AG08396 (cell line): ENCODE measurements at places on chromosomes 5 and 9.
A peak's percentile ranks its signal among the peaks of the same experiment; 100 is the strongest.

GRCh38 chr5:24225051-24225450 is 419.7 kb downstream of the CDH10 start:
- no peak for DNase-seq

GRCh38 chr5:25345240-25345771 is 700.5 kb upstream of the CDH10 start:
- DNase-seq = no peak

DNA sequence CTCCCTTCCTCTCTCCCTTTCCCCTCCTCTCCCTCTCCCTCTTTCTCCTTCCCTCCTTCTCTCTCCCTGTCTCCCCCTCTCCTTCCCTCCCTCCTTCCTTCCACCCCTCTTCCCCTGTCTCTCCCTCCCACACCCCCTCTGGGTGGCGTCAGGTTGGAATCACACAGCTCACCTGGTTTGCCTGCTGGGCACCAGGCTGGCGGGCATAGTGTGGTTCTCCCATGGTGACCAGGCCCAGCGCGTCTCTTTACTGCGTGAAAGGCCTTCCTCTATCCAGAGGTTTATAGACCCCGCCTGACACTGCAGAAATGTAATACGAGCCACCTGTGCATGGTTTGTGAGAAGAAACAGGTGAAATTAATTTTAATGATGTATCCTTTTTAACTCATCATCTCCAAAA is 76.2 kb downstream of the MRPL36 start:
- DNase-seq = no peak

- no peak for DNase-seq
Observed at GRCh38 chr9:134156564-134157377, 7.6 kb downstream of the RNU6ATAC start.

- DNase-seq = no peak
Observed at GRCh38 chr9:114493521-114494184, 11.6 kb downstream of the WHRN start.

DNA sequence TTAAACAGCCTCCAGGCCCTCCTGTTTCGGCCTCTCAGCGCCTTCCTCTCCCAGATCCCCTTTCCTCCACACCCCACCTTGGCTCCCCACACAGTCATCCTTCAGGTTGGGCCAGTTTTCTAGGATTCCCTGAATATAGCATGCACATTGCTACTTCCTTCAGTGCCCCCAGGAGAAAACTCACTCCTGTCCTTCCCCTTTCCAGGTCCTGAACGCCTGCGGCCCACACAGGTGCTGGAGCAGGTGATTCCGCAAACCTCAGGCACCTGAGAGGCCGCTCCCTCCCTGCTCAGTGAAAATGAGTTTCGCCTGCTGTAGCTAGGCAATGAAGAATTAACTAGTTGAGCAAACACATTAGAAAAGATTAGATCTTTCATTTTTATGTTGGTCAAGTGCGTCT is 185.0 kb downstream of the MED10 start:
- no peak for DNase-seq

DNA sequence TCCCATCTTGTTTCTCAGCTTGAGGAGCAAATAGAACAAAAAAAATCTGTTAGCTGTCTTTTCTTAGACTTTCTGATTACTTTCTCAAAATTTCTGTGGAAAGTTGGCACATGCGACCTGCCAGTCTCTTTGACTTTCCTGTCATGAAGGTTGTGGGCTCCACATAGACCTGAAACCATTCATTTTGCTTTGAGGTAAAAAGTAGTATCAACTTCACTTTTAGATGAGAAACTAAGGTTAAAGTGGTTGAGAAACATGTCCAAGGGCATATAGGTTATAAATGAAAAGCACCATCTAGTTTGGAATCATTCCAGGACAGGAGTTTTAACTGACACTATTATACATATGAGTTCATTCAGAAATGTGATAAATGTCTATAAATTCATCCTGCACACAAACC is 42.7 kb downstream of the ST8SIA4 start:
- no peak for DNase-seq

DNA sequence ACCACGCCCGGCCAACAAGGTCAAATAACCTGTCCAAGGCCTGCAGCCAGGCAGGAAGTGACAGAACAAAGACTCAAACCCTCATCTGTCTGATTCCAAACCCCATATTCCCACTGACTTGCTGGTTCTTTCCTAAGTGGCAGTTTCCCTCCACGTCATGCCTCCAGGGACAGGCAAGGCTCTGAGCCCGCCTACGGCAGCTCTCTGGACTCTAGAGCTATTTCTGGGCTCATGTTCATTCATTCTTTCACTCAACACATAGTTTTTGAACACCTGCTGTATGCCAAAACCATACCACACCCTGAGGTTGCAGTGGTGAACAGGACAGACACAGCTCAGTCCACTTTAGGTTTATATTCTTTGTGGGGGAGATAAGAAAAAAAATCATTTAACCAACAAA is 5.2 kb upstream of the FBP1 start:
- no peak for DNase-seq

- no peak for DNase-seq
Observed at GRCh38 chr5:41978676-41979075, 53.6 kb downstream of the FBXO4 start.

- no peak for DNase-seq
Observed at GRCh38 chr5:115785381-115786065, 30.9 kb downstream of the CDO1 start.

- DNase-seq = no peak
Observed at GRCh38 chr9:133489253-133490190, 10.6 kb upstream of the SLC2A6 start.

GRCh38 chr9:102499468-102499867 is 495.7 kb upstream of the CYLC2 start:
- DNase-seq = no peak

GRCh38 chr9:131732636-131733289 is 7.1 kb downstream of the RAPGEF1 start:
- DNase-seq = no peak

DNA sequence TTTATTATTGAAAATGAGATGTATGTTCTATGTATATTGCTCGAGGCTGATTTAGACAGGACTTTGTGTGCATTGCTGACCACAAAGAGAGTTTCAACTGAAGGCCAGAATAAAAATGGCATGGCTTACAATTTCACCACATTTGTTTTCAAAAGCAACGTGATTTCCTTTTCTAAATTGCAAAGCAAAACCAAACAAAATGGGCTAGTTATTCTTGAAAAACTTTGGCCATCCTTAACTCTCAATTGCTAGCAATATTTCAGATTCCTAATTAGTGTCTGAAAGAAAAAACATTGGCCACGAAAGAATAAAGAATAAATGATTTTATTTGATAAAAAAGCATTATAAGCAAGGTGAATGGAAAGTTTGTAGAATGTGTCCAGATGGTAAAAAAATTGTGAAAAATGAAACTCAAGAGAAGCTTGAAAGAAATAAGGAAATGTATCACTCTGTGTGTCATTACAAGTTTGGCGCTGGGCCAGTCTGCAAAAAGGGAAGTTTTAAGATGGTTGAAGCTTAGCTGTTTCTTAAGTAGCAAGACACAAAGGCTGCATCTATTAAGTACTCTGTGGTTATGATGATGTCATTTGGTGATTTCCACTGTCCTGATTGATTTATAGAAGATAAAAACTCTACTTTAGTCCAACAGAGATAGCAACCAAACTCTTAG is 89.2 kb upstream of the PRLR start:
- DNase-seq = no peak

GRCh38 chr5:105868038-105868780 is 1802.5 kb downstream of the EFNA5 start:
- no peak for DNase-seq

- peak; percentile 63 for DNase-seq
Observed at GRCh38 chr9:131640438-131641137, 95.3 kb downstream of the PRRT1B start.

GRCh38 chr5:74272831-74273451 is 367.6 kb downstream of the ENC1 start:
- DNase-seq = no peak

DNA sequence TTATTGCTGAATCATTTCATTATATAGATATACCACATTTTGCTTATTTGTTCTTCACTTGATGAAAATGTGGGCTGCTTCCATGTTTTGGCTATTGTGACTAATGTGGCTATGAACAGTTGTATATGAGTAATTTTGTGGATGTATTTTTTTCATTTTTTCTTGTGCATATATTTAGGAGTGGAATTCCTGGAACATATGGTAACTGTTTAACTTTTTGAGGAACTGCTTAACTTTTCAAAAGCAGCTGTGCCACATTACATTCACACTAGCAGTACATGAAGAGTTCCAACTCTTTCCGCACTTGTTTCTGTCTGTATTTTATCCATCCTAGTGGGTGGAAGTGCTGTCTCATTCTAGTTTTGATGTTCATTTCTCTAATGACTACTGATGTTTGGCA is 67.8 kb downstream of the JAK2 start:
- peak; percentile 20 for DNase-seq

DNA sequence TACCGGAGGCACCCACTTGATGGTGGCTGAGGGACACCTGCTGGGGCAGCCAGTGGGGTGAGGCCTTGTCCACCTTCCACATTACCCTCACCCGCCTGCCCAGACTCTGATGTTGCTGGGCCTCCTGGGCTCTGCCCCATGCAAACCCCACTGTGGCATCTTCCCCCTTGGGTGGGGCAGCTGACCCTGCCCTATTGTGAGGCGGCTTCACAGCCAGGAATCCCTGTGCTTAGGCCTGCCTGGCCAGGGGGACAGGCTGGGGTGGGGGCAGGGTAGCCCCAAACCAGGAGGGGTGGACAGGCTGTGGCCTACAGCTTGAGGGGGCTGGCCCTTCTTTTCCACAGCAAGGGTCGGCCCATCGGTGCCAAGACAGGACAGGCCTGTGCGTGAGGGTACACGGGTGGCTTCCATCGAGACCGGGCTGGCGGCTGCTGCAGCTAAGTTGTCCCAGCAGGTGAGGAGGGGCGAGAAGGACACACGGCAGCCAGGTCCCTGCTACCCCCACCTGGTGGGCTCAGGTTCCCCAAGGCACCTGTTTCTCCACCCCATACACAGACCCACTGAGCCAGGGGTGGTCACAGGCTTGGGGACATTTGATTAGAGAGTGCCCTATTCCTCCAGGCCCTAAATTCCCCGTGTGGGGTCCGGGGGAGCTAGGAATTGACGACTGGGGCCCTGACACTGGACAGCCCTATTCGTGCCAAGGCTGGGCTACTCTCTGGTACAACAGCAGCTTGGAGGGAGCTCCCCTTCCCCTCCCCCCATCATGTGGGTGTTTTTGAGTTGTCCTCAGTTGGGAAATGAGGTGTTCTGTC is 99.2 kb downstream of the PHF2 start:
- no peak for DNase-seq

- peak; percentile 60 for DNase-seq
Observed at GRCh38 chr9:4796988-4797853, 4.5 kb downstream of the RCL1 start.

DNA sequence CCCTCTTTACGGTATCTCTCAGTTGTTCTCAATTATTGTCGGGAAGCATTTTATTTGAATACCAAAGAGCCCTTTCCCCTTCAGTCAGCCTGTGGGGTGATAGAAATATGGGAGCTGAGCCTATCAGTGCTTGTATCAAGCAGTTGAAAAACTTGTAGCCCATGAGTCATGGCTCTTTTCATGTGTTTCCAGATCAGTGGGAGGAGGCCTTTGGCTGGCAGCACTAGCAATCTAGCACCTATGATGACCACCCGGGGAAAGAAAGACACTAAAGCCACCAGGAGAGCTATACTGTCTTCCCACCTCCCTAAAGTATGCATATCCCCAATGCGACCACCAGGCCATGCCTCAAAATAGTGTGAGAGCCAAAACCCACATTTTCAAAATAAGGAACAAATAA is 696.9 kb upstream of the C9orf72 start:
- DNase-seq = no peak

- no peak for DNase-seq
Observed at GRCh38 chr5:147685993-147686392, 96.5 kb downstream of the JAKMIP2 start.

- peak; percentile 81 for DNase-seq
Observed at GRCh38 chr9:21801683-21802417, 586 bp upstream of the MTAP start.

- no peak for DNase-seq
Observed at GRCh38 chr9:71308454-71308853, 187.0 kb upstream of the TRPM3 start.

DNA sequence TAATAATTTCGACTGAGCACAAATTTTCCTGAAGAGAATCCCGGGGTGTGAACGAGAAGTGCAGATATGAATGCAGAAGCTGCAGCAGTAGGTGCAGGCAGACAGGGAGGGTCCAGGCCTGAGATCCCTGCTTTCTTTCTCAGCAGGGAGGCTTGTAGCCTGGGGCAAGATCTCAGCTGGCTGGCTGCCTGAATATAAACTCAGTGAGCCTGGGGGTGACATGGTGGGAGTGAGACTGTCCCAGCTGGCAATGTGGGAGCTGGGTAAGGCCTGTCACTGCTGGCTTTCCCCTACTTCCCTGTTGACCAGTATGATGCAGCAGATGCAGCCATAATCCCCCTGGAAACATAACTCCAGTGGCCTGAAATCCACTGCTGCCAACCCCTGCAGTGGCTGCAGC is 325.2 kb downstream of the CETN3 start:
- no peak for DNase-seq

- DNase-seq = peak; percentile 86
Observed at GRCh38 chr9:128917151-128917849, 3.5 kb upstream of the PHYHD1 start.

DNA sequence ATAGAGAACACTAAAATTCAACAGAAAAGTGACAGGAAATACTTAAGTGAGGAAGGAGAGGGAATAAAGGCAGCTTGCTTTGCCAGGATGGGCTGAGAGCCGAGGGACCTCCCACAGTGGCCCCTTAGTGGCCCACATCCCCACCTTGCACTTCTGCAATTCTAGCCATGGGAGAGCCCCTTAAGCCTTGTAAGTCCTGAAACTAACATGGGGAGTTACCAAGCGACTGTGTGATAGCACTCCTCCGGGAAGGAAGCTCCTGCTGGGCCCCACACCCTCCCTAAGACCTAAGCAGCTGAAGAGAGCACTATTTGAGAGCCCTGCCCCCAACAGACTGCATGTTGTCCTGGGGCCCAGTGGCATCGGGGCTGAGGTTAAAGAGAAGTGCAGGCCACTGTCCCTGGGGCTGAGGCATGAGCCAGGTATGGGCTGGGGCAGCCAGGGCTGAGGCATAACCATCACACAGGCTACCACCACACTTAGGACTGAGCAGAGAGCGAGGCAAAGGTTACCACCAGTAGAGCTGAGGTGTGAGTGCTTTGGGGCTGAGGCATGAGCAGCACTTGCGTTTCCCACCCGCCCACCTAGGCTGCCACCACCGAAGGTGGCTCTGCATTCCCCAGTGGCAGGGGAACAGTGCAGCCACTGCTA is 301.8 kb upstream of the TRPC7 start:
- no peak for DNase-seq

- DNase-seq = no peak
Observed at GRCh38 chr5:150073086-150073625, 13.2 kb downstream of the CSF1R start.

GRCh38 chr5:138078006-138078643 is 5.7 kb upstream of the WNT8A start:
- DNase-seq = no peak

GRCh38 chr5:112718344-112718743 is 19.3 kb upstream of the APC start:
- DNase-seq = no peak

- DNase-seq = peak; percentile 93
Observed at GRCh38 chr5:1488882-1489680, 34.7 kb downstream of the LPCAT1 start.
